ENCODE measurements at places on chromosomes 1 and 21. TPM values are rescaled to one million over a fixed set of nuclear protein-coding genes. Genes with fewer than 3 reads are reported as not detected.

DNA sequence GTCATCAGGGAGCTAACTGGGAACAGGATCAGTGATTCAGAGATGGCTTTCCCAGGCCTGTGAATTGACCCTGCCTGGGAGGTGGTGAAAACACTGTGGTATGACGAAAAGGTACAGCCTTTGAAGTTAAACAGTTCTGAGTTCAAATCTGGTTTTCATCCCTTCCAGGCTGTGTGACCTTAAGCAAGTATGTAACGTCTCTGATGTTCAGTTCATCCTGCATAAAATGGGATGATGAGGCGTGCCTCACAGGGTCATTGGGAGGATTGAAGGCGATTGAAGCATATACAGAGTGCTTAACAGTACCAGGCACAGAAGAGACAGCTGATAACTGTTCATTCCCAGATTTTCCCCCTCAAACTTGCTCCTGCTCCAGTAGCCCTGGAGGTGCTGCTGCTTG, 11.0 kb downstream of the KCNC4 start:
- DNase-seq: no peak
- no peaks in the 10 kb centered on the region for H3K27me3 ChIP-seq
- no peaks in the 10 kb centered on the region for H3K36me3 ChIP-seq
- H3K4me3 ChIP-seq: no peak overlapping the region
- no peak overlapping the region for H3K27ac ChIP-seq

The LDLRAD1 gene
- total RNA-seq: not detected

- H3K4me3 ChIP-seq: no peak overlapping the region
- no peak overlapping the region for H3K27ac ChIP-seq
- DNase-seq: no peak
- H3K36me3 ChIP-seq: no peaks in the 10 kb centered on the region
- no peaks in the 10 kb centered on the region for H3K4me1 ChIP-seq
- no peaks in the 10 kb centered on the region for H3K27me3 ChIP-seq
Observed at GRCh38 chr1:73593364-73593763, 604.6 kb downstream of the LRRIQ3 start.

GRCh38 chr1:40438391-40439015, 11.8 kb upstream of the ZFP69B start:
- H3K27me3 ChIP-seq: no peaks in the 10 kb centered on the region
- H3K27ac ChIP-seq: no peak overlapping the region
- peaks cover 26% of the 10 kb centered on the region for H3K36me3 ChIP-seq
- peak; percentile 66 for DNase-seq
- H3K4me3 ChIP-seq: no peak overlapping the region

The DSCAM gene
- total RNA-seq: not detected

GRCh38 chr1:228927946-228928898, 192.9 kb downstream of the RHOU start:
- peaks cover 23% of the 10 kb centered on the region for H3K27me3 ChIP-seq
- no peak overlapping the region for H3K4me3 ChIP-seq
- peaks cover 12% of the 10 kb centered on the region for H3K4me1 ChIP-seq
- H3K36me3 ChIP-seq: no peaks in the 10 kb centered on the region
- peak; percentile 62 for DNase-seq

The ASAP3 gene
- total RNA-seq: 0.63 TPM

DNA sequence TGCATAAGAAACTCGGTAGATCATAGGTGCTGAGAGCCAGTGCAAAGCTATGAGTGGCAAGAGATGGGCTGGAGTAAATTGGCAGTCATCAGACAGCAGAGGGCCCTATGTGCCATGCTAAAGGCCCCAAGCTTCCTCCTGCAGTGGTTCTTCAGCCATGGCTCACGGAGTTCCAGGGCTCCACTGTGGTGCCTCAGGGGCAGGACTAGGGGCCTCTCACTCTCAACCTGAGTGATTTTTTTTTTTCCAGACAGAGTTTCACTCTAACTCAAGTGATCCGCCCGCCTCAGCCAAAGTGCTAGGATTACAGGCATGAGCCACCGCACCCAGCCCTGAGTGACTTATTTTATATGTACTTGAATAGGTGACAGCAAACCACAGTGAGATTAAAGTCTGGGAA, 10.4 kb upstream of the GJA8 start:
- H3K27me3 ChIP-seq: peaks cover 7% of the 10 kb centered on the region
- no peaks in the 10 kb centered on the region for H3K36me3 ChIP-seq
- peaks cover 4% of the 10 kb centered on the region for H3K4me1 ChIP-seq
- no peak overlapping the region for H3K4me3 ChIP-seq
- H3K27ac ChIP-seq: no peak overlapping the region

- H3K4me3 ChIP-seq: peak overlapping the region; percentile 98
- H3K27ac ChIP-seq: peak overlapping the region; percentile 95
- no peaks in the 10 kb centered on the region for H3K27me3 ChIP-seq
- H3K4me1 ChIP-seq: peaks cover 54% of the 10 kb centered on the region
- no peak for DNase-seq
Observed at GRCh38 chr1:121517586-121518230, 332.9 kb downstream of the SRGAP2C start.

The PODN gene
- not detected for total RNA-seq

DNA sequence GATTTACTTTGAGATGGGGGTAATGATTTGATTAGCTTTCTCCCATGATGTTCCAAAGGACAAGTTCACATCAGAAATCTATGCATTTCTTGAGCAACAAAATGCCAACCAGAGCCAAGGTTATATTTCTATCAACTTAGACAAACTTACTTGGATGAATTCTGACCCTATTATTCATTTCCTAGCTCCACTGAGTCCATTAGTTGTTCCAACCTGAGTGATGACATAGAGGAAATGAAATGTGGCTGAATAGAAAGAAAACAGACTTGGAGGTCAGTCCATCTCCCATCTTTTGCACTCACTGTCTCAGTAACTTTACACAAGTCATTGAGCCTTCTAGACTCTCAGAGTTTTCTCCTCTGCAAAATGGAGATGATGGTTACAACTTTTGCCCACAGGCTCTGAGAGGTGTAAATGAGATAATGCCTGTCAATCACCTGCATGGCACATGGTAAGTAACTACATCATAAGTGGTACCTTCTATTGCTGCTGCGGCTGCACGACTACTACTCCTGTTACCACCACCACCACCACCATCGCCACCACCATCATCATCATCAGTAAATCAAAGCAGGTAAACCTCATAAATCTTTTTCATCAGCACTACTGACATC, 98.2 kb downstream of the PTPN14 start:
- H3K4me1 ChIP-seq: peaks cover 54% of the 10 kb centered on the region
- peak overlapping the region; percentile 14 for H3K27ac ChIP-seq

The TMCO1 gene
- 94.3 TPM for total RNA-seq

The EPHA10 gene
- 0.21 TPM for total RNA-seq

The CAPN9 gene
- not detected for total RNA-seq

GRCh38 chr1:25622531-25622930, 5.9 kb downstream of the MAN1C1 start:
- H3K4me1 ChIP-seq: peaks cover 68% of the 10 kb centered on the region
- no peak overlapping the region for H3K27ac ChIP-seq
- DNase-seq: no peak
- H3K36me3 ChIP-seq: peaks cover 15% of the 10 kb centered on the region

The FOXO6 gene
- not detected for total RNA-seq

The GBP2 gene
- total RNA-seq: 168 TPM

The PPFIA4 gene
- total RNA-seq: 35.1 TPM

The S100A7A gene
- total RNA-seq: not detected

DNA sequence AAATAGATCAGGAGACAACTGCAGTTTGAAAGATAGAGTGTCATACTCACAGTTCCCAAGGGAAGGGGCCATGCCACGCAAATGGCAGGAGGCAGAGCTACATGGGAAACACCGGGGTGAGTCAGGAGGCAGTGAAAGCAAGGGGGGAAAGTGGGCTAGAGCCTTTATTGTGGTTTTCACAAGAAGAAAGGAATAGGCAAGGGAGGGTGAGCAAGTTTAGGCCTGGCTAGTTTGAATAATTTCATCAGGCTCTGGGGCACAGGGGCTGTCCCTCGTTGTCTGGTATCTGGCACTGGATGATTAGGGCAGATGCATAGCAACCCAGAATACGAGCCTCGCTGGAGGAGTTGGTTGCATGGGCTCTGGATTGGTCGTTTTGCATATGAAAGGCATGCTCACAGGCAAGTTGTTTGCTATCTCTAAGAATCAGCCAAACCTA, 17.0 kb upstream of the ITLN2 start:
- no peak for DNase-seq
- no peaks in the 10 kb centered on the region for H3K36me3 ChIP-seq
- no peak overlapping the region for H3K4me3 ChIP-seq
- no peak overlapping the region for H3K27ac ChIP-seq
- H3K27me3 ChIP-seq: peaks cover 22% of the 10 kb centered on the region

GRCh38 chr1:205928317-205928716, 14.9 kb downstream of the SLC26A9 start:
- peaks cover 8% of the 10 kb centered on the region for H3K27me3 ChIP-seq
- no peak for DNase-seq
- H3K27ac ChIP-seq: no peak overlapping the region
- H3K4me1 ChIP-seq: no peaks in the 10 kb centered on the region
- H3K4me3 ChIP-seq: no peak overlapping the region

The LYST gene
- total RNA-seq: 106 TPM

The DIO1 gene
- not detected for total RNA-seq

GRCh38 chr21:41478319-41479177, 29.4 kb downstream of the TMPRSS2 start:
- DNase-seq: no peak
- H3K4me3 ChIP-seq: no peak overlapping the region
- H3K36me3 ChIP-seq: no peaks in the 10 kb centered on the region
- peaks cover 6% of the 10 kb centered on the region for H3K4me1 ChIP-seq
- no peak overlapping the region for H3K27ac ChIP-seq

The TDRD5 gene
- total RNA-seq: not detected

- peak; percentile 94 for DNase-seq
- no peak overlapping the region for H3K27ac ChIP-seq
- no peaks in the 10 kb centered on the region for H3K36me3 ChIP-seq
- peaks cover 16% of the 10 kb centered on the region for H3K27me3 ChIP-seq
- peaks cover 8% of the 10 kb centered on the region for H3K4me1 ChIP-seq
Observed at GRCh38 chr1:11645670-11646265, 8.5 kb downstream of the FBXO2 start.

DNA sequence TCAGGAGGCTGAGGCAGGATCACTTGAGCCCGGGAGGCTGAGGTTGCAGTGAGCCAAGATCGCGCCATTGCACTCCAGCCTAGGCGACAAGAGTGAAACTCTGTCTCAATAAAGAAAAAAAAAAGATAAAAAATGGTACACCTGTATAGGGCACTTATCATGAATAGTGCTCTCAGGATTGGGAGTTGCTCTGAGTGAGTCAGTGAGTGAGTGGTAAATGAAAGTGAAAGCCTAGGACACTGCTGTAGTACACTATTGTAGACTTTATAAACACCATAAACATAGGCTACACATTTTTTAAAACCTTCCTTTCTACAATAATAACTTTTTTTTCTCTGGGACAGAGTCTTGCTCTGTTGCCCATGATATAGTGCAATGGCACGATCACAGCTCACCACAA, 16.8 kb downstream of the PHTF1 start:
- H3K36me3 ChIP-seq: peaks cover 14% of the 10 kb centered on the region
- H3K4me3 ChIP-seq: peak overlapping the region; percentile 46
- H3K4me1 ChIP-seq: peaks cover 14% of the 10 kb centered on the region
- H3K27me3 ChIP-seq: no peaks in the 10 kb centered on the region

GRCh38 chr1:217078078-217078690, 355.0 kb upstream of the ESRRG start:
- no peaks in the 10 kb centered on the region for H3K27me3 ChIP-seq
- H3K36me3 ChIP-seq: no peaks in the 10 kb centered on the region
- H3K27ac ChIP-seq: no peak overlapping the region
- no peak for DNase-seq

DNA sequence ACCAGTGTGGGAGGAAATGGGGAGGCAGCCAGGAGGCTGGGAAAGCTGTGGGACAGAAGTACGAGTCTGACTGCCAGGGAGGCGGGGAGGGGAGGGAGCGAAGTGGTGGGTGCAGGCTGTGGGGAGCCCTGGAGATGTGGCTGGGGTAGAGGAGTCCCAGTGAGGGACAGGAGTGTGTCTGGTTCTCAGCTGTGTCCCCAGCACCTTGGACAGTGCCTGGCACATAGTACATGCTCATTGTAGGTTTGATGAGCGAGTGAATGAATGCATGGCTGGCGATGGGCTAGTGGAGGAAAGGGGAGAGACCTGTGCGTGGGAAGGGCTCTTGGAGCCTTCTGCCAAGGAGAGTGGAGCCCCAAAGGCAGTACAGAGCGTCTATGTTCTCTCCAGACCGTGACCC, 104.1 kb downstream of the SIK1 start:
- no peak overlapping the region for H3K27ac ChIP-seq
- no peaks in the 10 kb centered on the region for H3K36me3 ChIP-seq
- H3K4me3 ChIP-seq: no peak overlapping the region
- no peak for DNase-seq
- H3K27me3 ChIP-seq: no peaks in the 10 kb centered on the region

The AADACL4 gene
- not detected for total RNA-seq

The DPH2 gene
- total RNA-seq: 71.8 TPM

- H3K27ac ChIP-seq: no peak overlapping the region
- no peaks in the 10 kb centered on the region for H3K4me1 ChIP-seq
- no peak overlapping the region for H3K4me3 ChIP-seq
- H3K27me3 ChIP-seq: no peaks in the 10 kb centered on the region
- DNase-seq: no peak
- no peaks in the 10 kb centered on the region for H3K36me3 ChIP-seq
Observed at GRCh38 chr1:64084451-64084850, 119.0 kb upstream of the UBE2U start.

- H3K27me3 ChIP-seq: peaks cover 36% of the 10 kb centered on the region
- no peak overlapping the region for H3K27ac ChIP-seq
- no peak for DNase-seq
- H3K36me3 ChIP-seq: no peaks in the 10 kb centered on the region
- no peak overlapping the region for H3K4me3 ChIP-seq
Observed at GRCh38 chr1:67771152-67771551, 62.1 kb downstream of the GNG12 start.

DNA sequence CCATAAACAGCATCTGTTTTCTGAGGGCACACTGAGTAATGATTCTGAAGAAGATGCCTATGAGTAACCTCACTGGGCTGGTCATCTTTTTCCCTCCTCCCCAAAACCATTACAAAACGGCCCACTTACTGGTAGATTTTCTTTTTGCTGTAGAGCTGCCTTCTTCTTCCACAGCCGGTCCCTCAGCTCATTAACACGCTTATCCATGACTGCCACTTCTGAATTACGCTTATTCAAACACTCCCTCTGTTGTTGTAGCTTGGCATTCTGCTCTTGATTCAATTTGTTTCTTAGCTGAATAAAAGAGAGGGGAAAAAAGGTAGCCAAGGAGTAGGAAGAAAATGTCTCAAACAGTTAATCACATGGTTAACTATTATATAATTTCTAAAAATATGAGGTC, 43.1 kb downstream of the TP53BP2 start:
- H3K27ac ChIP-seq: peak overlapping the region; percentile 26
- H3K36me3 ChIP-seq: peaks cover 52% of the 10 kb centered on the region
- peak; percentile 29 for DNase-seq

The ZNF648 gene
- total RNA-seq: not detected

DNA sequence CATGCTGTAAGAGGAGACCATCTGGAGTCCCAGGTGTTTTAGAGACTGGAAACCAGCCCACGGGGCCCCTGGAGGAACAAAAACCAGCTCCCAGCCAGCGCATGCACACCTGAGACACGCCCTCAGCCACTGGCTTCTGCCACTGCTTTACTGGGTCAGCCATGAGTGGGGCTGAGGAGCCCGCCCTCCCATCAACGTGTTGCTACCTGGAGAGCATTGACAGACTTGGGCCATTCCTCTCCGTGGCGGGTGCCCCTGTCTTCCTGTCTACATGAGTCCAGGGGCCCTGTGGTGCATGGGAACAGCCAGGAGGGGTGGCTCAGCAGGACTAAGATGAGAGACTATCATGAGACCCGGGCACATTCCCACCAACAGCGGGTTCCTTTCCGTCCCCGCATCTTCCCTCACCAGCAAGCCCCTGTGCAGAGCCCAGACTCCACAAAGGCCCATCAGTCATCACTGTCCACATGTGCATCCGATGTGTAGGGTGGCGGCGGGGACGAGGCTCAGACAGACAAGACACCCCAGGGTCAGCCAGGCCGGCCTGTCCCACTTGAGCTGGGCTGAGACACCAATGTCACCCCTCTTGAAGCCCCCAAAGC, 45.4 kb upstream of the POFUT2 start:
- no peak overlapping the region for H3K4me3 ChIP-seq
- DNase-seq: no peak
- H3K27ac ChIP-seq: no peak overlapping the region

Measured in activated CD4-positive, alpha-beta T cell treated with anti-CD3 and anti-CD28 coated beads, Interleukin-2, amount 10 ng/mL, durations not matched to agents 24 days and 14 days (primary cell).